Left ventricle myocardium inferior (tissue), 1 donor: ENCODE measurements at places on chromosomes 4 and X. TPM values are rescaled to one million over a fixed set of nuclear protein-coding genes. Genes with fewer than 3 reads are reported as not detected.

Gene CFAP299
- total RNA-seq, result not detected

Gene CTAG1A
- not detected for total RNA-seq

Gene BLTP1
- 32.2 TPM for total RNA-seq

Gene UGT2B11
- not detected for total RNA-seq

Gene TAB3
- 12.6 TPM for total RNA-seq

Gene MYOZ2
- 843 TPM for total RNA-seq

Gene IGSF1
- total RNA-seq, result 2.4 TPM

Gene TCEANC
- 7.9 TPM for total RNA-seq

Gene UGT2B7
- not detected for total RNA-seq

Gene ENPEP
- 3.5 TPM for total RNA-seq

Gene FRMD7
- 0.14 TPM for total RNA-seq

Gene MAGEA9B
- total RNA-seq, result not detected

Gene RIPPLY1
- total RNA-seq, result not detected

Gene TCEAL6
- not detected for total RNA-seq

Gene TSPAN7
- total RNA-seq, result 14.8 TPM

Gene SCD5
- total RNA-seq, result 4.5 TPM

Gene AR
- 18.4 TPM for total RNA-seq

Gene NHS
- 1.0 TPM for total RNA-seq

Gene ZAR1
- total RNA-seq, result not detected

Gene SULT1E1
- not detected for total RNA-seq

Gene NEIL3
- 0.11 TPM for total RNA-seq

Gene MECP2
- 28.3 TPM for total RNA-seq

Gene BGN
- 84.3 TPM for total RNA-seq

Gene CT45A3
- not detected for total RNA-seq

Gene UGT2A1
- not detected for total RNA-seq

Gene NOCT
- total RNA-seq, result 8.4 TPM

Gene SSX2
- not detected for total RNA-seq
